ENCODE measurements at places on chromosomes 7 and 10.

DNA sequence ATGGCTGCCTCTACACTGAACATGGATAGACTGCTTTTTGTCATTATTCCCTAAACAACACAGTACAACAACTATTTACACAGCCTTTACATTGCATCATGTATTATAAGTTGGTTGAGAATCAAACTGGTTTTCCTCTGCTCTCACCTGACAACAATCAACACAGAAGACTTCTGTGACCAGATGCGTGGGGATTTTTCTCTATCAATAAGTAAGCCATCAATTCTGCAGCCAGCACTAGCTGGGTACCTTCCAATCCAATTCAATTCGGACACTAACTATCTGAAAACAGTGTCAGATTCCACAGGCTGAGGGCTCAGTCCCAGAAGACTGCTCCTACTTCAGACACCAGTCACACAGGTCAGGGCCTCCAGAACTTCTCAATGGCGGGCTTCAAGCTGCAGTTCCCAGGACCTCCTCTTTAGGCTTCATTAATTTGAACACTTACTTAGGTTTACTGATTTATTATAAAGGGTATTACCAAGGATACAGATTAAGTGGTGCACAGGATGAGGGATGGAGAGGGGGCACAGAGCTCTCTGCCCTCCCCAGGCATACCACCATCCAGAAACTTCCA is 36.4 kb upstream of the ASL start:
- no peak for DNase-seq

DNA sequence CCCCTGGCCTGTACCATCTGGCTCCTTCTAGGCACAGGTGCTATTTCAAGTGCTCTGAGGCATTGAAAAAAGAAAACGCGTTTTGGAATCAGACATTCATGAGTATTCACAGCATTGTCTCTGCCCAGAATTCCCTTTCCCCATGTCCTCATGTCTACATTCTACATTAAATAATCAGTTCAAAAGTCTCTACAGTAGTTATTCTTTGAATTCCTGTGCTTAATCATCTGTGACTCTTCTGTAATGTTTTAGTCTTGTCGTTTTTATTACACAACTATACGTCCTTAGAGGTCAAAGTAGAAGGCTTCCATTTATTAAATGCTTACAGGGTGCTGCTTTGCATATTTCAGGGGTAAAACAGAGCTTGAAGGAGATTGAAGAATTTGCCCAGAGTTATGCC is 95.7 kb downstream of the BICC1 start:
- no peak for DNase-seq

GRCh38 chr7:42097752-42098151 is 139.3 kb downstream of the GLI3 start:
- peak; percentile 96 for DNase-seq

GRCh38 chr10:59907918-59908807 is 1.8 kb upstream of the CCDC6 start:
- DNase-seq: peak; percentile 95

GRCh38 chr7:120272261-120272660 is 714 bp upstream of the KCND2 start:
- DNase-seq: peak; percentile 73

- no peak for DNase-seq
These were observed 4.8 kb downstream of the UCN3 start for GRCh38 chr10:5369362-5370158.

DNA sequence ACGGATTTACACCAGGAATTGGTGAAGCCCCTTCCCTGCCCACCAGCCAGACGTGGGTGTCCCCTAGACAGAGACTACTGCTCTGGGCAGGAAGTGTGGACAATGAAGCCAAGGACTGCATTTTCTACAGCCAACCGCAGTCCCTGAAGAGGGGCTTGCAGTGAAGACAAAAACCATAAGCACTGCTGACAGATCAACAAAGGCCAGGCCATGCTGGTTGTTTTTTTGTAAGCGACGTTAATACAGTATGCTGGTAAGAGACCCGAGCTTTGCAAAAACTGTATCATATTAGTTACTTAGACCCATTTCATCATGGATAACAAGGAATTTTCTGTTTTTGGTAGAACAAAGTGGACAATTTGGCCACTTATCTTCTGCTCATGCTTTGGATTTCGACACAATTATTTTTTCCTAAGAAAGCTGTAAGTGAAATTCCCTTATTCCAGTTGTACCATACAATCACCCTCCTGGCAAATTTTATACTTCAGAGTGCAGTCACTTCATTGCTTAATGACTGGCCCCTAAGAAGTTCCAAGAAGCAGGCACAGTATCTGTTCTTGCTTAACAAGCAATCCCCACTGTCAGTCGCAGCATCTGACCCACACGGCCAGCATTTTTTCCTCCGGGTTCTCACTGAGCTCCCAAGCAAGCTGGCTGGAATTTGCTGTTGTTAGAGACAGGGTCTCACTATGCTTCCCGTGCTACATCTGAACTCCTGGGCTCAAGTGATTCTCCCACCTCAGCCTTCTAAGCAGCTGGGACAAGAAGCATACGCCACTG is 163.5 kb downstream of the PARD3 start:
- DNase-seq: peak; percentile 64

GRCh38 chr10:63206576-63206975 is 73.4 kb downstream of the NRBF2 start:
- no peak for DNase-seq

GRCh38 chr10:44992070-44992731 is 8.5 kb upstream of the ZNF22 start:
- no peak for DNase-seq

DNA sequence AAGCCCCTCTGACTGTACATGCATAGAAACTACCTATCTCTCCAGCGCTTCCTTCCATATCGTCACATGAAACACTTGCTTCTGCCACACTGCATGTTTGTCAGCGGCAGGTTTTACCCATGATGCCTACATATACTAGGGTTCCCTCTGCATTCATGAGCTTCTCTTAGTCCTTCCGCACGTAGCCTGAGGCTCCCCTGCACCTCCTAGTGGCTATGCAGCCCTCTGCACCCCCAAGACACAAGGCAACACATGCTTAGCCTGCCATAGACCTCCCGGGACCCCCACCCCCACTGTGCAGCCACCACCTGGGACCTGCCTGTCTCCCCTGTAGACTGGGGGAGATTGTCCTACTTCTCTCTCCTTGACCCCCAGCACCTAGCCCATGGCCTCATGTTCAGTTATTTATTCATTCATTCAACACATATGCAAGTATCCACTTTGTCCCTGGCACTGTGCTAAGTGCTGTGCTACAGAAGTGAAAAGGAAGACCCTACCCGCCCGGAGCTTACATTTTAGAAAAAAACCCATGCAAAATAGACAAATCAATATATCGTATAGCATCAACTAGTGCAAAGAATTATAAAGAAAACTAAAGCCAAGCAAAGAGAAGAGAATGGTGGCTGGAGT is 23.5 kb downstream of the TMEM273 start:
- DNase-seq: peak; percentile 53

DNA sequence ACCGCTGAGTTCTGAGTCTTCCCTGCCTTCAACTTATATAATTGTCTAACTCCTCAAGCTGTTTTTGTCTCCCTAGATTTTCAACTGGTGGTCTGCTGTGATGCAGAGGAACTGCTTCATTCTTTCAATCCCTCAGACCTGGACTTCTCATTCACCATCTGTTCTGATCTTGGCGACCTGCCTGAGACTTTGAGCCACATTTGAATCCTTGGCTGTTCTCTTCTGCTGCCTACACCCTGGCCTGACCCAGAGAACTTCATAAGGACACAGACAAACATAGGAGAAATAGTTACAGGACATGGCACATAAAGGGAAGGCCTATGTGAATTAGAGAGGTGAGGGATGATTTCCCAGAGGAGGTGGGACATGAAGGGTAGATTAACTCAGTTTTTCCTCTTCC is 326.7 kb downstream of the PTEN start:
- no peak for DNase-seq

DNA sequence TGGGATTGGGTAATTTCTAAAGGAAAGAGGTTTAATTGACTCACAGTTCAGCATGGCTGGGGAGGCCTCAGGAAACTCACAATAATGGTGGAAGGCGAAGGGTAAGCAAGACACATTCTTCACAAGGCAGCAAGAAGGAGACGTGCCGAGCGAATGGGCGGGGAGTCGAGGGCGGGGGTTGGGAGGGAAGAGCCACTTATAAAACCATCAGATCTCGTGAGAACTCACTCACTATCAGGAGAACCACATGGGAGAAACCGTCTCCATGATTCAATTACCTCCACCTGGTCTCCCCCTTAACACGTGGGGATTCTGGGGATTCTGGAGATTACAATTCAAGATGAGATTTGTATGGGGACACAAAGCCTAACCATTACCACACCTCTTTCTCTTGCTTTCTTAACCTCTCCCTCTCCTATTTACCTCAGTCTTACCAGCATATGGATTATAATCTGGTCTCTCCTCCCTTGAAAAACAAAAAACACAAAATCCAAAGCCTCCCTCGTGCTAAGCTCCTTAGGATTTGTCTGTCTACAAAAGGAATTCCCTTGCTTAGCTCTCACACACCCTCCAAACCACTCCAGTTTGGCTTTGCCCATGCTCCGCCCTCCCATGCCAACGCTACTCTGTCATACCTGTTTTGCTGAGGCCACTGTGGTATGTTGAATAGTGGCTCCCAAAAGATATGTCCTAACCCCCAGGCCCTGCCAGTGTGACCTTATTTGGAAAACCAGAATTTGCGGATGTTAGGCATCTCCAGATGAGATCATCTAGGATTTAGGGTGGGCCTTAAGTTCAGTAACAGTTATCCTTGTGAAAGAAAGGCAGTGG is 19.6 kb upstream of the EFCAB10 start:
- DNase-seq: no peak

DNA sequence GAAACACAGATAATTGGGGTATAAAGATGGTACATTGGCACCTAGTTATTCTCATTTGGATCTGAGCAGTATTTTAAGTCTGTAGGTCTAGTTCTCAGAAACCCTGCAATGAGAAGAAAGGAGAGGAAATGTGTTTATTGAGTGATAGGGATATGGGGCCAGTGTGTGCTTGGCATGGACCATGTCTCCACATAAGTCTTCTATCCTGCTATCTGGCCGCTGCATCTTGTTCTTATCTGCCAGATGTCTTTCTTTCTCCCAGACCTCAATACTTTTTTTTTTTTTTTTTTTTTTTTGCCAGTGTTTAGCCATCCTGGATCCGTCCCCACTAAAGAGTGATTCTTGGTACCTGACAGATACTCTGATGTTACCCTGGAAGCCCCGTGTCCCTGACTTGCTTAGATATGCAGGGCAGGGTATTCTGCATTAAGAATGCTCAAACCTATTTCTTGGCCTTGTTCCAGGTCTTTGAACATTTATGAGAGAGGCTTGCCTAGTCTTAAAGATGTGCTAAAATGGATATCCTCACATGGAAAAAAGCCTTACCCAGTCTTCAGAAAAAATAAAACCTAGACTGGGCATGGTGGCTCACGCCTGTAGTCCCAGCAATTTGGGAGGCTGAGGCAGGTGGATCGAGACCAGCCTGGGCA is 10.0 kb downstream of the MTURN start:
- no peak for DNase-seq

DNA sequence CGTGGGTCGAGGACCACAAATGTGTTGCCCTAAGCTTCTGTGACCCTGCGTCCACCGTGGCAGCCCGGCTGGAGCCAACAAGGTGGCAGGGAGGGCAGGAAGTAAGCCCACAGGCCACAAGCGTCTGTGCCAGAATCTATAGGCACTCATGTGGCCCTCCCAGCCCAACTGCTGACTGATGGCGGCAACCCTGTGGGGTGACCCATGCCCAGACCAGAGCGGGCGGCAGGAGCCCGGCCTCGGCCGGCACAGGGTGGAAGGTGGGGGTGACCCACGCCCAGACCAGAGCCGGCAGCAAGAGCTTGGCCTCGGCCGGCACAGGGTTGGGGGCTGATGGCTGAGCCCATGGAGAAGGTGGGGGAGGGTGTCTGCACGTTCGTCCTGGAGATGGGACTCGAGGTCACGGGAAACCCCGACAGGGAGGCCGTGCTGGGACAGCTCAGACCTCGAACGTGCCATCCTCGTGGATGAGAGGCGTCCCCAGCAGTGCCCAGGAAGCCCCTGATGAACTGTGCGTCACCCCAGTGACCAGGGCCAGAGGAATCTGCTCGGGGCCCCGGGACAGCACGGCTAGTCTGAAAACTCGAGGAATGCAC is 181.0 kb downstream of the ELFN1 start:
- no peak for DNase-seq

GRCh38 chr10:7119325-7120015 is 291.4 kb downstream of the SFMBT2 start:
- DNase-seq: peak; percentile 1

DNA sequence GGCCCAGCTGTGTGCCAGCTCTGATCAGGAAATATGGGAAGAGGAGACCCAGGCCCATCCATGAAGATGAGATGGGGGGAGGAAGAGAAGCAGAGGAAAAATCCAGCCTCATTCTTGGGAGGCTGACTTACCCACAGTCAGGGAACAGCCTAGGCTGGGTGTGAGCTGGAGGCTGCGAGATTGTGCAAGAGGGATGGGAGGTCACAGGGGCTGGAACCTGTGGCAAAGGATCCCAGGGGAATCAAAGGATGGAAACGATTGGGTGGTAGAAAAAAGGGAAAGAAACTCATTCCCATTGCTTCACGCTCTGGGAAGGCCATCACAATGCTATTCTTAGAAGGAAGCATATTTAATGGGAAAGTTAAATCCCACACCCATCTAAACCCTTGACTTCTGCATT is 26.7 kb upstream of the CRHR2 start:
- peak; percentile 55 for DNase-seq

- DNase-seq: no peak
These were observed 18.0 kb upstream of the DUSP5 start for GRCh38 chr10:110479710-110480109.

DNA sequence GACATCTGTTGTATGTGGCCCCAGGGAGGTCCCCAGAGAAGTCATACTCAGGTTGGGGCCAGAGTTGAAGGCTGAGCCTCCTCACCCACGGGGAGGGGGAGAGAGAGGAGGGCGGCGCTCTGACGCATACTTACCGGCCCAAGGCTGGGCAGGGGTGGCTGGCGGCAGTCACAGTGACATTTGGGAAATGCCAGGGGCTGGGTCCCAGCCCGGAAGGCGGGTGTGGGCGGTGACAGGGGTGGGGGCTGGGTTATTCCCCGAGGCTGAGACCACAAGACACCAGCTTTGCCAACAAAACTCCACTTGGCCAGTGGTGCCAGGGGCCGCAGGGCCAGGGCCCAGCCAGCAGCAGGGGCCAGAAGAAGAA is 41.1 kb downstream of the RASGEF1A start:
- DNase-seq: no peak

DNA sequence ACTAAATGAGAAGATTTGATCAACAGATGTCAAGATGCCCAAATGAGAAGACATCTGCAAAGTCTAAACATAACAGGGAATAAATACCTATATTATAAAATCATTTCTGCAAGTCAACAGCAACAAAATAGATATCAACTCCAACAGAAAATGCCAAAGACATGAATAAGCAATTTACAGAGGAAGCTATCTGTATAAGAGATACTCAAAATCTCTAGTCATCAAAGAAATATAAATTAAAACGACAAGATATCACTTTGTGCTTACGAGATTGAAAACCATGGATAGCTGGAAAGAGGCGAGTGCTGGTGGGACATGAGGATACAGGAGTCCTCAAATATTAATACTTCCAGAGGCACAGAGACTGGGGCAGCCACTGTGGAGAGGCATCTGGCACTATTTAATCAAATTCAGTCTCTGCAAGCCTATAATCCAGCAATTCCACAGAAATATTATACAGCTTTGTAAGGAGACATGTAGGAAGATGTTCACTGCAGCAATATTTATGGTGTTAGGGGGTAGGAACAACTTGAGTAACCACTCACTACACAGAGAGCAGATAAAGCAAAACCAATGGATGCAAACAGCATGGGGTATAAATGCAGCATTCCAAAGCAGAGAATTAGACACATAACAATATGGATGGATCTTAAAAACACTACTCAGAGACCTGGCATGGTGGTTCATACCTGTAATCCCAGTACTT is 4.8 kb downstream of the DNMBP start:
- DNase-seq: peak; percentile 30

Data from cardiac fibroblast (primary cell).